ENCODE measurements at places on chromosomes 3 and 15.

- DNase-seq, result no peak
These were observed 598.4 kb downstream of the FHIT start for GRCh38 chr3:60652829-60653228.

- peak; percentile 28 for DNase-seq
These were observed 1560.4 kb downstream of the OTOL1 start for GRCh38 chr3:163056874-163057497.

GRCh38 chr3:4846543-4846942, 132.7 kb upstream of the BHLHE40 start:
- no peak for DNase-seq

GRCh38 chr15:90871716-90872485, 3.5 kb downstream of the FURIN start:
- no peak for DNase-seq

DNA sequence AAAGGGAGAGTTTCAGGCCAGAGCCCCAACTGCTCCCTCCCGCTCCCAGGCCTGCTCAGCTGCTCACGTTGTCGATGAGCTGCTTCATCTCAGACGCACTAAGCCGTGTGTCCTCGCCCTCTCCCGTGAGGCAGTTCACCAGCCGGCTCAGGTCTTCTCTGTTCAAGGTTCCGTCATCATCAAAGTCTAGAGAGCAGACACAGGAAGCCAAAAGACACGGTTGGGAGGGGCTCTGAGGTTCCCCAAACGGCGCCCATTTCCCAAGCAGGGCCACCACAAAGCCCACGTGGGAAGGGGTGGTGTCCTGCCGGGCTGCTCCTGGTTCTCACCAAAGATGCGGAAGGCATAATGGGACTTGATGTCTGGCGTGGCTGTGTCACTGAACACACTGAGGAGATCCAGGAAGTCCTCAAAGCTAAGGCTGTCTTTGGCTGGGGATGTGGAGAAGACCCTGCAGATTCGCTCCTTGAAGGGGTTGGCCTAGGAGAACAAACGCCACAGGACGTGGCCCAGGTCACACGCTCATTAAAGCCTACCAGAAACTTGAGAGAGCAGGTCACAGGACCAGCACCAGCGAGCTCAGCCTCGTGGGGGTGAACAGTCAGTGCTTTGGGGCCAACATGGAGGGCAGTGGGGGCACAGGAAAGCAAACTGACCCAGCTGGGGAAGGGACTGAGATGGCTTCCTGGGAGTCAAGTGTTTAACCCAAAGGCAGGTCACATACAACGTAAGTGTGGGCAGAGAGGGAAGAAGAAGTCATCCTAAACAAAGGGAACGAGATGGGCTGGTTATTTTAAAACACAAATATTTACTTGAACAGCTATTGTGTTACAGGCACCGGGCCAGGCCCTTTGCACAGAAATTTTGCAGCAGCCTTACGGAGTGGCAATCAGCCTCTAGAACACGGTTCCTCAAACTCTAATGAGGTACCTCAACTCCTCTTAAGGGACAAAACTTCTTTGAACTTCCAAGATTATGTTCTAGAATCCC, 2.4 kb downstream of the CIB1 start:
- no peak for DNase-seq

GRCh38 chr3:95886616-95887015, 927.8 kb upstream of the EPHA6 start:
- DNase-seq, result no peak

DNA sequence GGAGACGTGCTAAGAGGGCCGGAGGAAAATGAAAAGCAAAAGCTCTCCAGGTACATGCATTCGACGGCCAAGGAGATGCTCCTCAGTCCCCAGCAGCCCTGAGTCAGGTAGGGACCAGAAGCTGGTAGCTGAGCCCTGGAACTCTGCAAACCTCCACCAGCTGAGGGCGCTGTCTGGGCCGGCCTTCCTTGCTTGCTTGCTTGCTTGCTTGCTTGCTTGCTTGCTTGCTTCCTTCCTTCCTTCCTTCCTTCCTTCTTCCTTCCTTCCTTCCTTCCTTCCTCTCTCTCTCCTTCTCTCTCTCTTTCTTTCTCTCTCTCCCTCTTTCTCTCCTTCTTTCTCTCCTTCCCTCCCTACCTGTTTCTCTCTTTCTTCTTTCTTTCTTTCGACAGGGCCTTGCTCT, 94.6 kb upstream of the RASGRF1 start:
- no peak for DNase-seq

GRCh38 chr15:89457086-89457485, 39.3 kb downstream of the RHCG start:
- DNase-seq, result no peak

DNA sequence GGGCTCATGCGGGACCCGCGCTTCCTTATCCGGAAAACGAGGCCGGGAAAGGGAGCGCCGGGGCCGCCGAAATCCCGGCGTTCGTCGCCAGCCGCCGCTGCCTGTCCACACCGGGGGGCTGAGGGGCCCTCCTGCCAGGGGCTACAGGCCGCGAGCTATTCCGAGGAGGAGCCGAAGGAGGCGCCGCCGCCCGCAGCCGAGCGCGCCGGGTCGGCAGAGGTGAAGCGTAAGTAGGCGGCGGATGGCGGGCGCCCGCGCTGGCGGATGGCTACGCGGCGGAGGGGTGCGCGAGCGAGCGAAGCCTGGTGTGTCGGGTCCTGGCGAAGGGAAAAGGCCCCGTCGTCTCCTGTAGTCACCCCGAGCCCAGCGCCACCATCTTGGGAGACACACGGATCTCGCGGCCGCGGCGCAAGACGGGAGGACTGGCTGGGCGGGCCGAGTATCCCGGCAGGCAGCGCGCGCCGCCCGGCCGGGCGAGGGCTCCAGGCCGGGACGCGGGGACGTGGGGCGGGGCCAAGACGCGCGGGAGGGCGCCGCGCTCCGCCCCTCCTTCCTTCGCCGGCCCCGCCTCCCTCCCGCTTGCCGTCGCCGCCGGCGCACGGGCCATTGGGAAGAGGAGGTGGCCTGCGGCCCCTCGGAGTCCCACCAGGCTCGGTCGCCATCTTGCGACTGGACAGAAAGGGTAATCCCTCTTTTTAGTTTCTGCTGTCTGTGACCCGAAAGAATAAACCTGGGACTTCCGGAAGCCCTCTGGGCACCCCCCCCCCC, at the start of gene UBE3A:
Gene UBE3A (minus strand): TSS at position 424 of the 768 bp plus-strand sequence. CDS start 29,917 bp downstream, outside the sequence.
- DNase-seq, result peak; percentile 94

DNA sequence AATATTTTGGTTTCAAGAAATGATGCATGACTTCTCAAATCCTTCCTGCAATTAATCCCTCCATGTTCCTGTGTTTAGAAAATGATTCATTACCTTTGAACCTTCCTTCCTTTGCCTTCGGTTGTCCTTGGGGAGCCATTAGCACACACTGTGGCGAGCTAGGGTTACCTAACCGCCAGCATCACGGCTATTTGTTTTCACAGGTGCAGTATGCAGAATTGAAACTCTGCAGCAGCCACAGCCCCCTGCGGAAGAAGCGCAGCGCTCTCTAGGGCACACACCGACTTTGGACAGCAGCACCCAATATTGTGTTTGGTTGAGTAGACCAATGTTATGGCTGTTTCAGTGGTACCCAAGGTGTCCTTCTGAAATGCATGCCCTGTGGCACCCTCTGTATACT, 247.4 kb downstream of the MCTP2 start:
- no peak for DNase-seq

DNA sequence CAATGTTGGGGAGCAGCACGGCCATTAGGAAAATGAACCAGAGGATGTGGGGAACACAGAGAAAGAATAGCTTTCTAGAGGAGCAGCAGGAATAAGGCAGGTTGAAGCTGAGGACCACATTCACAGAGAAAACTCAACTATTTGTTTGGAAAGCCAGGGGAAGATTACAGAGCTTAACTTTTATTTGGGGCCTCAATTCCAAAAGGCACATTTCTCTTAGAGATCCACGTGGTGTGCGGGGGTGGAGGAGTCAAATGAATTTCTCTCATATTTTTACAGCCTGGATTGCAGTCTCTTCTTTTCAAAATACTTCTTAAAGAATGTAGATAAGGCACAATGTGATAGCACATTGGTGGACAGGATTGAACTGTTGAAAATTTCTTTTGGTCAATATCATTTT, 253.7 kb downstream of the ROBO1 start:
- no peak for DNase-seq

GRCh38 chr15:86772369-86773059, 692.8 kb downstream of the AGBL1 start:
- no peak for DNase-seq

DNA sequence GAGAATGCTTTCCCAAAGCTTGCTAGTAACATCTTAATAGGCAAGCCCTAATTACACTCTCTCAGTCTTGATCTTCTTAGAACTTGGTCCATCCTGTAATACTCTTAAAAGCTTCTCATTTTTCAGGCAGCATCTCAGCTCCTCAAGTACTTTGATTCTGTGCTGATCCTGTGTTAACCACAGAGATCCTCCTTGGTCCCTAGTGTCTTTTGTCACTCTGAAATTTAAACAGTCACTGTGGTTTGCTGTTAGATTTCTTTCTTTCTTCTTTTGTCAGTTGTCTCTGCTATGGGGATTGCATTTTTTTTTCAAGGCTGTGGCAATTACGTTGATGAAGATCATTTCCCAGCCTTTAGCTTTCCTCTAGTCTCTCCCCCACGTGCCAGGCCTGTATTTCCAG, 26.0 kb upstream of the UBE3A start:
- DNase-seq, result no peak

- DNase-seq, result no peak
These were observed 150.3 kb upstream of the SLITRK3 start for GRCh38 chr3:165346503-165346902.

DNA sequence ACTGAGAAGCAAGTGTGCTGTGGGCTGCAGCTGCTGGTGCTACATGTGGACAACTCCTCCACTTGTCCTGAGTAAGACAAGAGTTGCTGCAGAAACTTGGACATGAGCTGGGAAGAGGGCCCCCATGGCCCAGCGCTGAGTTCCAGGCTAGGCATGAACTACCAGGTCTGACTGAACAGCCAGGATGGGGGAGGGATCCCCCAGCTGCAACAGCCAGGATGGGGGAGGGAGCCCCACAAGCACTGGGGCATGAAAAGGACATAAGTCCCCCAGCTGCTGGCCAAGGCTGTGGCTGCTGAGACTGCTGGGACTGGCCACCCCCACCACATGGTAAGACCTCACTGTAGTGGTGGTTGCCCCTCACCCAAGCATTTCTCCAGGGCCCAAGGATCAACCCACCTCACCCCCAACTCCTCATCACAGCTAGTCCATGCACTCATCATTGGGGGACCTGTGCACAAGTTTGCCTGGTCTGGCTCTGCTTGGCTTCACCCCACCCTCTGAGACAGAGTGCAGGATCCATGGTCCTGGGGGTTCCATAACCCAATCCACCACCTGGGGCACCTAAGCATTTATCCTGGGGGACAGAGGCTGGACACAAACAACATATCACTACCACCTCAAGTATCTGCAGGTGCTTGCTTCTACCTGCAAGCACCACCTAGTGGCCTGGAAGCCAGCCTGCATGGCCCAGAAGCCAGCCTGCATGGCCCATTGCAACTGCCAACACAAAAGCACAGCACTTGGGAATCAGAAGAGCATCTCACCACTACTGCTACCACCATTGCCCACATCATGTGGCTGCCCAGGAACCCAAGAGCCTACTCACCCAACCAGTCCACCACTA, 84.5 kb upstream of the STT3B start:
- no peak for DNase-seq

DNA sequence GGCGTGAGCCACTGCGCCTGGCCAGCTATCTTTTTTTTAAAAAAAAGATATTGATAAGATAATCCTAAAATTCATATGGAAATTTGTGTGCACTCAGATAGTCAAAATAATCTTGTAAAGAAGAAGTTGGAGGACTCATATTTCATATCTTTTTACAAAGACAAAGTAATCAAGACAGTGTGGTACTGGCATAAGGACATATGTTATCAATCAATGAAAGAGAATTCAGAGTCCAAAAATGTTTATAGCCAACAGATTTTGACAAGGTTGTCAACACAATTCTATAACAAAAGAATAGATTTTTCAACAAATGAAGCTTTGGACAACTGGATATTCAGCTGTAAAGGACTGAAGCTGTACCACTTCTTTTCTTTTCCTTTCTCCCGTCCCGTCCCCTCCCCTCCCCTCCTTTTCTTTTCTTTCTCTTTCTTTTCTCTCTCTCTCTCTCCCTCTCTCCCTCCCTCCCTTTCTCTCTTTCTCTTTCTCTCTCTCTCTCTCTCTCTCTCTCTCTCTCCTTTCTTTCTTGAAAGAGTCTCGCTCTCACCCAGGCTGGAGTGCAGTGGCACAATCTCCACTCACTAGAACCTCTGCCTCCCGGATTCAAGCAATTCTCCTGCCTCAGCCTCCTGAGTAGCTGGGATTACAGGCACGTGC, 126.8 kb downstream of the GSK3B start:
- no peak for DNase-seq

GRCh38 chr3:128078875-128079274, 26.6 kb downstream of the SEC61A1 start:
- no peak for DNase-seq

GRCh38 chr3:177942911-177943310, 593.3 kb upstream of the KCNMB2 start:
- no peak for DNase-seq

DNA sequence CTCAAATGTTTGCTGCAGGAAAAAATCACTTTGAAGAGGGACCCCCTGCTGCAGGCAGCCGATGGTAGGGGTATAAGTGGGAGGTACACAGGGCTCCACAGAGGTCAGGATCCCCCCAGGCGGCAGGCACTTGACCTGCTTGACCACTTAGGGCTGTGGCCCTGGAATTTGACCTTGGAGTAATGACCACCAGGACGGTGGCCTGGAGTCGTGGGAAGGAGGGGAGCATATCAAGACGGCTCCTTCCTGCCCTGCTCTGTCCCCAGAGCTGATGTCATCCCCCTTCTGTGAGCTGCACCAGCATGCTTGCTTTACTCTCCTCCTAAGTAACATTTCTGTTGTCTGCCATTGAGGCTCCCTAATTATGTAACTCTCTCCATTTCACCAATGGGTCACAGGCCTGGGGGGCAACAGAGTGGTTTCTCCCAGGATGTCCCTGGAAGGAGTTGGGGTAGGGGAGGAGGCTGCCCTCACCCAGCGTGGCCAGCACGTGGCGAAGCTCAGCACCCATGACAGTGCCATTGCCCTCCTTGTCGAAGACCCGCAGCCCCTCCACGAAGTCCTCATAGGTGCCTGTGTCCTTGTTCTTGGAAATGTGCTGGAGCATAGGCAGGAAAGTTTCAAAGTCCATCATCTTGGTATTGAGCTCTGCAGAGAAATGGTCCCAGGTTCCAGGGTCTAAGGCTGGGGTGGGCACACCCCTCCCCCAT, 4.1 kb downstream of the MYL3 start:
- no peak for DNase-seq

DNA sequence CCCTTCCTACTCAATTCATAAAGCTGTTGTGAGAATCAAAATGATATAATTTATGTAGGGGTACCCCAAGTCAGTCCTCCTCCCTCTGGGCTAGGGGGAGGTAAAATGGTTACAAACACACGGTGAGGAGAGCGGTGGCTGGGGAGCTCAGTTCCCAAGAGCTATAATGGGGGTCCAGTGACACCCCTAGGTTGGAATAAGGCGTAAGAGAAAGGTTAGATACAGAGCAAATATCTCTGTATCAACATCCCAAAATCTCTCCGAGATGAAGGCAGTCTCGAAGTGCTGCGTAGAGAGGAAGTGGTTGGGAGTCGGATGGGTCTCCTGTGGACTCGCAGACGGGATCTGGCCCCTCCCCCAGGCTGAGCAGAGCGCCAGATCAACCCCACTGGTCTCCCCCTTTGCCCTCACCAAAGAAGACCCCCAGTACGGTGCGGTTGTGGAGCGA, 1.8 kb downstream of the DUOX2 start:
- no peak for DNase-seq

GRCh38 chr3:43290956-43291355, 4.6 kb downstream of the SNRK start:
- no peak for DNase-seq

- DNase-seq, result no peak
These were observed 29.8 kb downstream of the NMNAT3 start for GRCh38 chr3:139647866-139648435.

All from renal pelvis (tissue), 12 donors.